ENCODE measurements at places on chromosomes 13 and 19. TPM values are rescaled to one million over a fixed set of nuclear protein-coding genes. Genes with fewer than 3 reads are reported as not detected.

- DNase-seq: no peak
Observed at GRCh38 chr13:110379905-110380341, 72.8 kb downstream of the COL4A2 start.

- DNase-seq: no peak
Observed at GRCh38 chr13:59690857-59691500, 472.7 kb downstream of the DIAPH3 start.

DNA sequence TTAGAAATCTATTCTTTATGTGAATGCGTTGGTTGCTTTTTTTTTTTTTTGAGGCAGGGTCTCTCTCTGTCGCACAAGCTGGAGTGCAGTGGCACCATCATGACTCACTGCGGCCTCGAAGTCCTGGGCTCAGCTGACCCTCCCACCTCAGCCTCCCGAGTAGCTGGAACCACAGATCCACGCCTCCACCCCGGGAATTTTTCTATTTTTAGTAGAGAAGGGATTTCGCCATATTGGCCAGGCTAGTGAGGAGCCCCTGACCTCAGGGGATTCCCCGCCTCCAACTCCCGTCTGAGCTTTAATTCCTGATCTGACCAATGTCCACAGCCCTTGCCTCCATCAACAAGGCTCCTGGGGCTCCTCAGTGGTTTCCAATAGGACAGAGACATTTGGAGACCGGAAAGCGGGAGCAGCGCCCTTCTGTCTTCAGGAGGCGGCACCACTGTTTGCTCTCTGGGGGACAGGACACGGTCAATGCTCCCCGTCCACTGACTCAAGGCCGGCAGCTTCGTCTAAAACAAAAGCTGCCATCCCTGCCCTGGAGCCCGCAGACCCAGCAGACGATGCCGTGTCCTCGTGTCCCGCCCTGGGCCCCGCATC, 503 bp downstream of the TUBA3C start:
- DNase-seq: no peak

DNA sequence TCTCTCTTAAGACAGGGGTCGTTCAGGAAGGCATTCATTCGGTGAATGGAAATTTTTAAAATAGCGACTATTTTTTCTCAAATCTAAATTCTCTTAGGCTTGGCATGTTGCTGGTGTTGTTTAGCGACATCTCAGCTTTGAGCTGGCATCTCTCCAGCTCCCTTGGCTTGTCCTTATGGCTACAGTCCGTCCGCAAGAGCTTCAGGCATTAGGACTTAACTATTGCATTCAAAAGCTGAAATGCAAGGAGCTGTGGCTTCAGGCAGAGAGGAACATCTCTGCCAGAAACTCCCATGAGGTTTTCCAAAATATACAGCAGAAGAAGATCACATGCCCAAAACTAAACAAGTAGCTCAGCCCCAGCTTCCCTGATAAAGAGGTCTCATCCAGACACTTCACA, 578.5 kb downstream of the EFNB2 start:
- DNase-seq: no peak

DNA sequence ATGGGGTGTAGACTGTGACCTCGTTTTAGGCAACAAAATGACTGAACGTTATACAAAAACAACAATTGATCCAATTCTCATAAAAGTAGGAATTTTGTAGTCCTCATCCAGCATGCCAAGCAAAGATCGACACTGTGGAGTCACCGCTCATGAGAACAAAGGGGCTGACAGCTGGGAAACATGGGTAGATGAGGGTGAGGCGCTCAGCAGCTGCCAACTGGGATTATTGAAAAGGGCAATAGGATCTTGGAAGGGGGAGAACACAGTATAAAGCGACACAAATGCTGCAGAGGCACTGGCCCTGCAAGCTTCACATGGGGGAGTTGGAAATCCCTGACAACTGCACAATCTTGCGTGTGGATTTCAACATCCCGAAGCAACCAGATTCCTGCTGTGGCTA, 5.4 kb upstream of the ZNF765 start:
- no peak for DNase-seq

DNA sequence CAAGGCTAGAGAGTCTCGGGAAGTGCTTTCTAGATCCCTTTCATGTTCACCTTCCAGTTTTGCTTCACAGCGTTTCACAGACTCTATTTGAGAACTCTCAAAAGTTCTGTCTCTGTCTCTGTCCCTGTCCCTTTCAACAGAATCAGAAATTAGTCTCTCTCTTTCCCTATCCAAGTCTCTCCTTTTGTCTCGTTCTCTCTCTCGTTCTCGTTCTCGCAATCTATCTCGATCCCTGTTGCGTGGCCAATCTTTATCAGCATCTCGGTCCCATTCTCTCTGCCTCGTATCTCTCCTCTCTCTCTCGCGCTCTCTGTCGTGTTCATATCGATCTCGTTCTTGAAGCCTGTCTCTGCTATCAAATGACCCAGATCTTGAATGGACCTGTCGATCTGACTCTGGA, 85.0 kb downstream of the ZC3H13 start:
- no peak for DNase-seq

DNA sequence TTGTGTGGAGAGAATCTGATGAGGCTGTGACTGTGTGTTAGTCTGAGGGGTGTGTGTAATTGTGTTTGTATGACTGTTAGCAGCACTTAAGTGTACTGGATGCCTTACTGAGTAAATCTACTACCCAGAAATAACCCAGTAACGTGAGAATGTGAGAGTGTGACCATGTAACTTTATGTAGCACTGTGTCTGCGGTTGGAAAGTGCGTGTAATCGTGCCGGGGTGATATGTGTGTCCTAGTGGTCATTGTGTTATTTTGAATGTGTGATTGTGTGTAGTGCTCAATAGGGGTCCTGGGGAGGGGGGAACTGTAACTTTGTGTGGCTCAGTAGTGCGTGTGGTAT, 550 bp downstream of the ZNF383 start:
- DNase-seq: no peak

- no peak for DNase-seq
Observed at GRCh38 chr13:84470528-84470927, 588.3 kb upstream of the SLITRK1 start.

DNA sequence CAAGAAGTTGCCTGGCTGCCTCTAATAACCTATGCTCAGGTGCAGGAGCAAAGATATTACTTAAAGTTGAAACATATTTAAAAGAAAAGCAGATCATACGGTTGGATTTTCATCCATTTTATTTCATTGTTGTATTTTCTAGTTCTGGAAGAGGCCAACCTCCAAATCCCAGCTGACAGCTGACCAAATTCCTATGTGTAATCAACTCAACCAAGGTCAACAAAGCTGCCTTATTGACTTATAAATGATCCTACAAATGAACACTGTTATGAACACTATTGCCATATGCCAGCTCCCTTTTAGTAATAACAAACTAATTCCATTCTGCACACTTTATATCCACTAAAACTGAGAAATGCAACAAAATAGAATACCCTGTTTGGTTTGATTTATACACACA, 1537.4 kb downstream of the SLITRK1 start:
- DNase-seq: no peak

- no peak for DNase-seq
Observed at GRCh38 chr13:99322297-99323103, 15.3 kb upstream of the GPR183 start.

- DNase-seq: no peak
Observed at GRCh38 chr13:43057653-43058317, 34.4 kb downstream of the DNAJC15 start.

DNA sequence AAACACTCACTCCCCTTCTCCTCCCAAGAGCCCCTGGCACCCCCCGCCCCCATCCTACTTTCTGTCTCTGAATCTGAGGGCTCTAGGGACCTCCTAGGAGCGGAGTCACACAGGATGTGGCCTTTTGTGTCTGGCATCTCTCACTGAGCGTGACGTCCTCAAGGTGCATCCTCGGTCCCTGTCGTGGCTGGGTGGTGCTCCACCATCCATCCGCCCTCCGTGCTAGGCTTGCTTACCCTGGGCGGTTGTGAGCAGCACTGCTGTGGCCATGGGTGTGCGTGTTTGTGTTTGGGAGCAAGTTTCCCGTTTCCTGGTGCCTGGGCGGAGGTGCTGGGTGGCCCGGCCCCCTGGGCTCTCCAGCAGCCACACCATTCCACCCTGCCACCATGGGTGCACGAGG, 12.2 kb downstream of the PLEKHJ1 start:
- DNase-seq: no peak

DNA sequence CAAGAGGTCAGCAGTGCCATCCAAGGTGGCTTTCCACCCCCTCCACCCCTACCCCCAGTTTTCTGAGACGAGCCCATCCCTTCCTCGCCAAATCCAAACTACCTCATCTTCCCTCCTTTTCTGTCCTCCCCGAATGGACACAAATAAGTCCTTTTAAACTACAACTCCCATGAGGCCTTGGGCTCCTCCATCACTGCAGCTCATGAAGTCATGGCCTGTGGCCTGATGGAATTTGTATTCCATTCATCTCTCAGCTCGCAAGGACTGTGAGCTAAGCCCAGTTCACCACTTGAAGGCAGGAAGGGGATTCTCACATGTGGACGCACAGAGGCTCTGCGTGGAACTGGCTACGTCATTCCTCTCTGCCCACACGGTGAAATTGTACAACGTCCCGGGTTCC, 12.5 kb downstream of the PTPRH start:
- no peak for DNase-seq

- no peak for DNase-seq
Observed at GRCh38 chr19:49594157-49594992, 3.4 kb downstream of the PRR12 start.

DNA sequence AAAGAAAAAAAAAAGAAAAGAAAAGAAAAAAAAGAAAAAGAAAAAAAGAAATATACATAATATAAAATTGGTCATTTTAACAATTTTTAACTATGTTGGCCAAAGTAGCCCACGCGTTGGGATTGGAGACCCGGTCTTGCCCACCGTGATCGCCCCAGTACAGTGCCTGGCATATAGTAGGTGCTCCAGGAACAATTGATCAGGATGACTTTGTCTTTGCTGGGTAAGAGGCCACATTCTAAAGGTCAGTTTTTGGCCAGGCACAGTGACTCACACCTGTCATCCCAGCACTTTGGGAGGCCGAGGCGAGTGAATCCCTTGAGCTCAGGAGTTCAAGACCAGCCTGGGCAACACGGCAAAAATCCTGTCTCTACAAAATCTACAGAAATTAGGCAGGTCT, 3.8 kb upstream of the ANGPTL4 start:
- DNase-seq: no peak

- DNase-seq: no peak
Observed at GRCh38 chr13:98676239-98676638, 76.2 kb downstream of the SLC15A1 start.

DNA sequence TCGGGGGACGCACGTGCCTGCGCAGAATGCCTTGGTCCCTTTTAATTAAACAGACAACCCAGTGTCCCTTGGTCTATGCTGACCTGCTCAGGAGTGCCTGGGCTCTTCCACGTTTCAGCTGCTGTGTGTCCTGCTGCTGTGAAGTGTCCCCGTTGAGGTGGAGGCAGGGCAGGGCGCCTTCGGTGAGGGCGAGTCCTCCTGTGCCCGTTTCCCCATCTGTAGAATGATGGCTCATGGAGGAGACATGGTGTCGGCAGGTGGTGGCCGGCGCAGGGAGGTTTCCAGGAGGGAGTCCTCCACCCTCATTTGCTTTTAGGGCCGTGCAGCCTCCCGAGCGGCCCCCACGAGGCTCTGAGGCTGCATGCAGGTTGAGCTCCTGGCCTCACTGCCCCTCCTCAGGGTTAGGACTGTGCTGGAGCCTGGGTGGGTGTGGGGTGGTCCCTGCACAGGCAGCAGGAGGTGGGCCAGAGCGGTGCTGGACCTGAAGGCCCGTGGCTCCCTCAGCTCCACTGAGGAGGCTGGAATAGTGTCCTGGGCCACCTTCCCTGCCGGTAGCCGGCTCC, 8.8 kb downstream of the STK11 start:
- DNase-seq: no peak

GRCh38 chr19:58560921-58561320, 2.5 kb upstream of the UBE2M start:
- DNase-seq: no peak

DNA sequence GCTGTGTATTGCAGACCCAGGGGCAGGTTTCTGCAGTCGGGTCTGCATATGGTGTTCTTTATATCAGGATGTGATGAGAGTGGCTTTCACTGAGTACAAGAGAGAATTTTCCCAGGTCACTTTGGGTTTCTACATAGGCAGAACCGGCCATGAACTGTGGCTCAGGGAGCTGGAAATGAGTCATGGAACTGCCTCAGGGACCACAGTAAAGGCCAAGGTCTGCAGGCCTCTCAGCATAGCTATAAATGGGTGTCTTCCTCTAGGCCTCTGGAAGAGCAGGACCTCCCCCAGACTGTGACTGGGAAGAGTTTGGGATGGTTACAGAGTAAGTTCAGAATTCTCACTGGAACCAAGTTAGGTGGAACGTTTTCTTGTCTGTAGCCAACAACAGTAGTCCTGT, 51.8 kb upstream of the ZNF681 start:
- no peak for DNase-seq

NLRP9 gene
- not detected for total RNA-seq

SYNGR4 gene
- not detected for total RNA-seq

CFAP97D2 gene
- total RNA-seq: not detected

KLK6 gene
- 118 TPM for total RNA-seq

MAP3K10 gene
- total RNA-seq: 137 TPM

LTBP4 gene
- 55.4 TPM for total RNA-seq

UBE2L5 gene
- 1.2 TPM for total RNA-seq

CAMSAP3 gene
- total RNA-seq: 22.6 TPM

DOCK6 gene
- 27.3 TPM for total RNA-seq
